ENCODE measurements at places on chromosomes 1 and 21. TPM values are rescaled to one million over a fixed set of nuclear protein-coding genes. Genes with fewer than 3 reads are reported as not detected.

- no peak for DNase-seq
- no peaks in the 10 kb centered on the region for H3K27me3 ChIP-seq
- no peak overlapping the region for H3K4me3 ChIP-seq
- H3K4me1 ChIP-seq, result no peaks in the 10 kb centered on the region
- H3K36me3 ChIP-seq, result peaks cover 3% of the 10 kb centered on the region
- H3K27ac ChIP-seq, result no peak overlapping the region
These were observed 148.4 kb downstream of the TLR5 start for GRCh38 chr1:222994511-222995235.

GRCh38 chr21:45669382-45669781 is 25.9 kb downstream of the PCBP3 start:
- no peaks in the 10 kb centered on the region for H3K27me3 ChIP-seq
- peaks cover 8% of the 10 kb centered on the region for H3K36me3 ChIP-seq
- DNase-seq, result no peak
- no peaks in the 10 kb centered on the region for H3K4me1 ChIP-seq
- no peak overlapping the region for H3K27ac ChIP-seq
- no peak overlapping the region for H3K4me3 ChIP-seq

- no peak for DNase-seq
- H3K36me3 ChIP-seq, result peaks cover 5% of the 10 kb centered on the region
- no peaks in the 10 kb centered on the region for H3K27me3 ChIP-seq
- H3K4me3 ChIP-seq, result no peak overlapping the region
These were observed 121.5 kb downstream of the PSMG1 start for GRCh38 chr21:39061766-39062165.

GRCh38 chr1:172351346-172351745 is 69.1 kb upstream of the C1orf105 start:
- H3K36me3 ChIP-seq, result peaks cover 17% of the 10 kb centered on the region
- H3K27ac ChIP-seq, result no peak overlapping the region
- DNase-seq, result no peak
- H3K27me3 ChIP-seq, result no peaks in the 10 kb centered on the region
- no peak overlapping the region for H3K4me3 ChIP-seq

GRCh38 chr1:85278853-85279314 is 2.5 kb upstream of the BCL10 start:
- DNase-seq, result no peak
- no peaks in the 10 kb centered on the region for H3K27me3 ChIP-seq
- H3K4me1 ChIP-seq, result 0 out of 2 replicates have a peak, but pooled peaks cover 2% of the 10 kb centered on the region
- H3K36me3 ChIP-seq, result no peaks in the 10 kb centered on the region
- H3K4me3 ChIP-seq, result no peak overlapping the region
- H3K27ac ChIP-seq, result no peak overlapping the region

DNA sequence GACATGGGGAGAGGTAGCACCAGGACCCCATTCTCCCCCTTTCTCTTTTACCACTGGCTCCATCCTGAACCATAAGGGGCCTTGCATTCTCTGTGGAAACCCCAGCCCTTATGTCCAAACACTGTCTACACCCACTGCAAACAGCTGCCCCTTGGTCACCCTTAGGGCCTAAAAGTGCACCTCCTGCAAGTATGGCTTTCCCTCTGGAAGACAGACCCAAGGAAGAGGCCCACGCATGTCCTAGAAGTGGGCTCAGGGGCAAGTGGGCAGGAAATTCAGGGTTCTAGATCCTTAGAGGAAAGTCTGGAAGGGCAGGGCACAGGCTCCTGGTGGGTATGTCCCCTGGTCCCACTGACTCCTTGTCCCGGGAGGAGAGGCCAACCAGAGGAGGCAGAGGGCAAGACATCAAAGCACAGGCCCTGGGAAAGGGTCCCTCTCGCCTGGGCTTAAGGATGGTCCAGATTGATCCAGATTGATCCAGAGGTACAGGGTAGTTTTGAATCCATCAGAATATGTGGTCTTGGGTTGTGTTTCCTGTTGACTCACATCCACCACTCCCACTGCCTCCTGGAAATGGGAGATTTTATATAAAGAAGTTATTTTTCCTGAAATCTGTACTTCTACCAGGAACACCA is 150.9 kb downstream of the GRIK3 start:
- no peak overlapping the region for H3K4me3 ChIP-seq
- H3K36me3 ChIP-seq, result no peaks in the 10 kb centered on the region
- H3K4me1 ChIP-seq, result no peaks in the 10 kb centered on the region
- no peak overlapping the region for H3K27ac ChIP-seq
- no peaks in the 10 kb centered on the region for H3K27me3 ChIP-seq
- DNase-seq, result peak; percentile 2

DNA sequence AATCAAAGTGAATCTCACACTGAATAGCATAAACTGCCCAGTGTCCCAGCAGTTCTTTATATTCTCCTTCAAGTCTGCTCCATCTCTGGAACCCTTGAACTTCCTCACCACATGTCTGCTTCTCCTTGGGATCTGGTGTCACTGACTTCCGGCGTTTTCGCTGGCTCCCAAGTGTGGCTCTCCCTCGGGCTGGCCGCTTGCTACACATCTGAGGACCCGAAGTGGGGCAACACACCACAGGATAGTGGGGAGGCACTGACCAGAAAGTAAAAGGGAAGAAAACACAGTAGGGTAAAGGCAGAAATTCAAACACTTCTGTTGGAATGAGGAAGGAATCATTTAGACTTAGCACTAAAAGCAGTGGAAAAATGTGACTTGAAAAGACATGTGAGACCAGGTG is 5.1 kb downstream of the NIT1 start:
- peaks cover 5% of the 10 kb centered on the region for H3K4me1 ChIP-seq
- no peak overlapping the region for H3K27ac ChIP-seq
- no peak for DNase-seq
- H3K27me3 ChIP-seq, result no peaks in the 10 kb centered on the region

DNA sequence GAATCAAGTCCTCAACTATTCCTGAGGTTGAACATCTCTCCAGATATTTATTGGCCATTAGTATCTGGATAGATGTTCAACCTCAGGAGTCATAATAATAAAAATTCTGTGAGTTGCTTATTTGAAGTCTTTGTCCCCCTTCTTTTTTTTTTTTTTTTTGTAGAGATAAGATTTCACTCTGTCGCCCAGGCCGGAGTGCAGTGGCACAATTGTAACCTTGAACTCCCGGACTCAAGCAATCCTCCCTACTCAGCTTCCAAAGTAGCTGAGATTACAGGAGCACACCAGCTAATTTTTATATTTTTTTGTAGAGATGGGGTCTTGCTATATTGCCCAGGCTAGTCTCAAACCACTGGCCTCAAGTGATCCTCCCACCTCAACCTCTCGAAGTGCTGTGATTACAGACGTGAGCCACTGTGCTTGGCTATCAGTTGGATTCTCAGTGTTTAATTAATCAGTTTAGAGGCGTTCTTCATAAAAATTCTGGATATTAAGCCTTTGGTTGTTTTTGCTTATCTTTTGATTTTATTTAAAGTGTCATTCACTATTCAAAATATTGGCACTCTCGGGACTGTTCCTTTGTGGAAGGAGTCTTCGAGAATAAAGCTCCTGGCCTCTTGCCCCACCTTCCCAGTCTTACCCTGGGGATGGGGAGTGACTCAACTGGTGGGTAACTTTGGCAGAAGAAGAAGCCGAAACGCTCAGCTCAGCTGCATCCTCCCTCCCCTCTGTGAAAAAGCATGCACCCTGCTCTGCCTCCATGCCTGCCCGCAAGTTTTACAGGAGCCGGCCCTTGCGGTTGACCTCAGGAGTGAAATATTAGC is 11.2 kb upstream of the HYI start:
- no peak overlapping the region for H3K27ac ChIP-seq
- no peaks in the 10 kb centered on the region for H3K36me3 ChIP-seq
- DNase-seq, result no peak
- no peaks in the 10 kb centered on the region for H3K4me1 ChIP-seq

The HCN3 gene
- 5.4 TPM for total RNA-seq

The ATP6V1G3 gene
- total RNA-seq, result not detected
